Endothelial cell of umbilical vein (primary cell): ENCODE measurements at places on chromosomes 7 and 10.
A peak's percentile ranks its signal among the peaks of the same experiment; 100 is the strongest.

DNA sequence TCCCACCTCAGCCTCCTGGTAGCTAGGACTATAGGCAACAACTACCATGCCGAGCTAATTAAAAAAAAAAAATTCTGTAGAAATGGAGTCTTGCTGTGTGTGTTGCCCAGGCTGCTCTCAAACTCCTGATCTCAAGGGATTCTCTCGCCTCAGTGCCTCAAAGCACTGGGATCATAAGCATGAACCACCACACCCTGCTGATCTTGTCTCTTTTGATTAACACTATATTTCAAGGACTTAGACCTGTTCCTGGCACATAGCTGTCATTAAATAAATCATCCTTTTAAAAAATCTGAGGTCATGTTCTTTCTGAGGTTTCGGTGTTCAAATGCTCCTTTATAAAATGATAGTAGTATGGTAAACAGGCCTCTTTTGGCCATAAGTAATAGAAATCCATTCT is 4.8 kb downstream of the PALS2 start:
- DNase-seq, result no peak
- no peak overlapping the region for H3K4me3 ChIP-seq
- H3K27me3 ChIP-seq, result no peaks in the 10 kb centered on the region
- H3K27ac ChIP-seq, result no peak overlapping the region
- H3K36me3 ChIP-seq, result no peaks in the 10 kb centered on the region
- peaks cover 9% of the 10 kb centered on the region for H3K4me1 ChIP-seq

GRCh38 chr10:123966896-123967231 is 75.3 kb upstream of the CPXM2 start:
- DNase-seq, result no peak
- H3K4me3 ChIP-seq, result no peak overlapping the region
- no peak overlapping the region for H3K27ac ChIP-seq
- no peaks in the 10 kb centered on the region for H3K4me1 ChIP-seq
- H3K36me3 ChIP-seq, result no peaks in the 10 kb centered on the region

GRCh38 chr7:83850125-83850524 is 201.2 kb upstream of the SEMA3E start:
- H3K27ac ChIP-seq, result no peak overlapping the region
- H3K4me1 ChIP-seq, result peaks cover 4% of the 10 kb centered on the region
- no peak overlapping the region for H3K4me3 ChIP-seq
- no peaks in the 10 kb centered on the region for H3K36me3 ChIP-seq
- H3K27me3 ChIP-seq, result no peaks in the 10 kb centered on the region

DNA sequence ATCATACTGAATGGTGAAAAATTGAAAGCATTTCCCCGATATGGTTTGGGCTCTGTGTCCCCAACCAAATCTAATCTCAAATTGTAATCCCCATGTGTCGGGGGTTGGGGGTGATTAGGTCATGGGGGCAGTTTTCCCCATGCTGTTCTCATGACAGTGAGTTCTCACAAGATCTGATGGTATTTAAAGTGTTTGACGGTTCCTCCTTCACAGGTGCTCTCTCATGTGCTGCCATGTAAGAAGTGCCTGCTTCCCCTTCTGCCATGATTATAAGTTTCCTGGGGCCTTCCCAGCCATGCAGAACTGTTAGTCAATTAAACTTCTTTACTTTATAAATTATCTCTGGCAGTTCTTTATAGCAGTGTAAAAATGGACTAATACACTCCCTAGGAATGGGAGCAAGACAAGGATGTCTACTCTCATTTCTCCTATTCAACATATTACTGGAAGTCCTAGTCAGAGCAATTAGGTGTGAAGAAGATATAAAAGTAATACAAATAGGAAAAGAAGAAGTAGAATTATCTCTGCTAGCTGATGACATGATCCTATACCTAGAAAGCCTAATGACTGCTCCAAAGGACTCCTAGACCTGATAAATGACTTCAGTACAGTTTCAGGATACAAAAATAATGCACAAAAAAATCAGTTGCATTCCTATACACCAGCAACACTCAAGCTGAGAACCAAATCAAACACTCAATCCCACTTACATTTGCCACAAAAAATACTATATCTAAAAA is 260.6 kb downstream of the RNLS start:
- H3K4me1 ChIP-seq, result no peaks in the 10 kb centered on the region
- H3K27me3 ChIP-seq, result no peaks in the 10 kb centered on the region
- H3K4me3 ChIP-seq, result no peak overlapping the region
- DNase-seq, result no peak
- H3K27ac ChIP-seq, result no peak overlapping the region

GRCh38 chr10:109824206-109824605 is 99.1 kb downstream of the XPNPEP1 start:
- DNase-seq, result no peak
- no peak overlapping the region for H3K4me3 ChIP-seq
- H3K27ac ChIP-seq, result no peak overlapping the region

DNA sequence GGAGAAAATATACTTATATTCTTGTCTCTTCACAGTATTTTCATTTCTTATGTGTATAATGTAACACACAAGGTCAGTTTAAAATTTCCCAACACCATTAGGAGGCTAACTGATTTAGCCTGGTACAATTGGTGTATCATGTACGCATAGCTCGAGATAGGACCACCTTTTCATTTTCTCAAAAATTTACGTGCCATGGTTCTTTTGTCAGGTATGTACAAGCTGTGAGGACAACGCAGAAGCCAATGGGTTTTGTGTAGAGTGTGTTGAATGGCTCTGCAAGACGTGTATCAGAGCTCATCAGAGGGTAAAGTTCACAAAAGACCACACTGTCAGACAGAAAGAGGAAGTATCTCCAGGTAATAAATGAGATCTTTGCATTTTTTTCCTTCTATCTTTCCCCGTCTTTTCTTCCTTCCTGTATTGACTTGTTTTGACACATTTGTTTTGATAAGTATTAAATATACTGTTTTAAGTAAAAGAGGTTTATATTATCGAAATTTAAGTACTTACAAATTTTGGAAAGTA is 55.0 kb downstream of the TRIM24 start:
- no peak for DNase-seq
- H3K27ac ChIP-seq, result no peak overlapping the region
- H3K4me1 ChIP-seq, result no peaks in the 10 kb centered on the region
- no peak overlapping the region for H3K4me3 ChIP-seq

GRCh38 chr10:3051692-3052091 is 15.7 kb upstream of the PFKP start:
- DNase-seq, result no peak
- H3K27me3 ChIP-seq, result no peaks in the 10 kb centered on the region
- H3K36me3 ChIP-seq, result no peaks in the 10 kb centered on the region
- no peak overlapping the region for H3K27ac ChIP-seq

GRCh38 chr10:45811075-45811474 is 36.2 kb downstream of the AGAP4 start:
- H3K27me3 ChIP-seq, result no peaks in the 10 kb centered on the region
- no peak for DNase-seq
- no peaks in the 10 kb centered on the region for H3K4me1 ChIP-seq
- no peaks in the 10 kb centered on the region for H3K36me3 ChIP-seq
- no peak overlapping the region for H3K27ac ChIP-seq
- no peak overlapping the region for H3K4me3 ChIP-seq

DNA sequence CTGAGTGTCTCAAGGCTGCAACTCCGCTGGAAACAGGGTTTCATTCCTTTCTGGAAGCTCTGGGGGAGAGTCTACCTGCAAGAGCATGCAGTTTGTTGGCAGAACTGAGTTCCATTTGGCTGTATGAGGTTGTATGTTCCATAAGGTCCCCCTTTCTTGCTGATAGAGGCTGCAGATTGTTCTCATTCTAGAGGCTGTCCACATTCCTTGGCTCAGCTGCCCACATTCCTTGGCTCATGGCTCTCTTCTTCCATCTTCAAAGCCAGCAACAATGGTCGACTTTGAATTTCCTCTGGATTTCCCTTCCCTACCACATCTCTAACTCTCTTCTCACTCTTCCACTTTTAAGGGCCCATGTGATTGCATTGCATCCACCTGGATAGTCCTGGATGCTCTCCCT is 147.3 kb upstream of the CDCA7L start:
- H3K27me3 ChIP-seq, result peaks cover 13% of the 10 kb centered on the region
- H3K36me3 ChIP-seq, result no peaks in the 10 kb centered on the region
- no peak overlapping the region for H3K4me3 ChIP-seq
- peak; percentile 20 for DNase-seq
- peaks cover 9% of the 10 kb centered on the region for H3K4me1 ChIP-seq

DNA sequence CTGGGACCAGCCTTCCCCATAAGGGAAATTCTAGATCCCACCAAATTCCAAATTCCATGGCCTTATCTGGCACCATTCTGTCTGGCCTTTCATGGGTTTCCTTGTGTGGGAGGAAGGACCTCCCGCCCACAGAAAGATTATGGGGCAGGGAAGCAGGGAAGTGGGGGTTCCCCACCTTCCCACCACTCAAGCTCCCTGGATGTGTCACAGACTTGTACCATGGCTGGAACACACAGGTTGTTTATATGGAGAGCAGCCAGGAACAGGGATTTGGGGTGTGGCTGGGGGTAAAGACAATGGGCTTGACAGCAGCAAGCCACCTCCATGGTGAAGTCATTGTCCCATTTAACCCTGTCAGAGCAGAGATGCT is 18.3 kb downstream of the UNC5B start:
- DNase-seq, result no peak
- H3K36me3 ChIP-seq, result no peaks in the 10 kb centered on the region
- H3K4me3 ChIP-seq, result no peak overlapping the region
- peaks cover 12% of the 10 kb centered on the region for H3K27me3 ChIP-seq
- H3K4me1 ChIP-seq, result peaks cover 4% of the 10 kb centered on the region

DNA sequence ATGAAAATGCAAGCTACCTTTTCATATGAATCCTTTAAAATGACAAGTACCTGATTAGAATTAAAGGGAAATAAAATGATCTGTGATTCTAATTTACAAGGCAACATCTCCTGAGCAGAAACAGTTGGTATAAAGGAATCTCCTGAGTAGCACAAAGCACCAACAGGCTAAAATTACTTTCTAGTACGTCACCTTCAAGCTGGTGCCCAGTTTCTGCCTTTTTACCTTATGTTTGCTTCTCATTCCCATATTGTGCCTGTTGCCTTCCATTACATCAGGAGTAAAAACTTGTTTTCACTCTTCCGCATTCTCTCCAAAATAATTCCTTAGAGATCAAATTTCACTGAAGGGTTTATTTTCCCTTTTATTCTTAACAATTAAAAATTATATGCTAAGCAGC is 587.1 kb upstream of the KCND2 start:
- no peak overlapping the region for H3K27ac ChIP-seq
- no peak for DNase-seq
- no peak overlapping the region for H3K4me3 ChIP-seq
- H3K36me3 ChIP-seq, result no peaks in the 10 kb centered on the region

GRCh38 chr7:23191022-23191421 is 9.2 kb downstream of the NUP42 start:
- no peaks in the 10 kb centered on the region for H3K27me3 ChIP-seq
- no peak for DNase-seq
- no peak overlapping the region for H3K4me3 ChIP-seq
- H3K4me1 ChIP-seq, result no peaks in the 10 kb centered on the region
- H3K36me3 ChIP-seq, result peaks cover 10% of the 10 kb centered on the region

- no peak for DNase-seq
- no peaks in the 10 kb centered on the region for H3K4me1 ChIP-seq
- no peaks in the 10 kb centered on the region for H3K36me3 ChIP-seq
- H3K27ac ChIP-seq, result no peak overlapping the region
- H3K4me3 ChIP-seq, result no peak overlapping the region
- H3K27me3 ChIP-seq, result no peaks in the 10 kb centered on the region
Measured at GRCh38 chr7:40870108-40870507, 735.3 kb downstream of the SUGCT start.

DNA sequence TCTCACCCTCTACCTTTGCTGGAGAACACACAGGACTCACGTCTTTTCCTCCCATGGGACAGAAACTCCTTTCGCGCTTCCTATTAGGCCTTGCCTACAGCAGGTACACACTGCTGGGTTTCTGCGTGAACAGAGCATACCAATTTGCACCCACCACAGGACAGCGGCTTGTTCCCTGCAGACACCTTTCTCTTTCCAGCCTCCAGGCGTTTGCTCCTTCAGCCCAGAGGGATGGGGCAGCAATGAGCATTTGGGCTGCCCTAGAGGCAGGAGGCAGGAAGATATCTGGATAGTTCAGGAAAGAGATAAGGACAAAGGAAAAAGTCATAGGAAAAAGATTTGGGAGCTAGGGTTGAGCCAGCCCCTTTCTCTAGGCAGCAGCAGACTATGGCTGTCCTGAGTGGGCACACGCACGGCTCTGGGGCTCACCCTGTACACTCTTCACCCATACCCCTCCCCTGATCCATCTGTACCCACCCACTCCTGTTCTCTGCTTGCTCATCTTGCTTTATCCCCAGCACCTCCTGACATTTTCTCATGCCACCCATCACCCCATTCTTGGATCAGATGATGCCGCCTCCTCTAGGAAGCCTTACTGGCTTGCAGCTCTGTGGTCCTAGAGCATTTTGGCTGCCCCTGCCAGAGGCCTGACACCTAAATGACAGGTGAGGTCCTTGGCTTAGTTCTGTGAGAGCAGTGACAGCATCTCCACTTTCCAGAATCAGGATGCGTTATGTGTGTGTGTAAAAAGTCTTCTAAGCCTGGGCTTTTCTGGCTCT is 40.7 kb upstream of the SPDYE3 start:
- H3K27me3 ChIP-seq, result no peaks in the 10 kb centered on the region
- peaks cover 7% of the 10 kb centered on the region for H3K4me1 ChIP-seq
- H3K27ac ChIP-seq, result no peak overlapping the region
- no peak overlapping the region for H3K4me3 ChIP-seq
- no peaks in the 10 kb centered on the region for H3K36me3 ChIP-seq

GRCh38 chr7:77542409-77542808 is 5.3 kb downstream of the PTPN12 start:
- H3K4me1 ChIP-seq, result peaks cover 30% of the 10 kb centered on the region
- H3K27me3 ChIP-seq, result no peaks in the 10 kb centered on the region
- no peaks in the 10 kb centered on the region for H3K36me3 ChIP-seq
- DNase-seq, result no peak

- no peaks in the 10 kb centered on the region for H3K4me1 ChIP-seq
- H3K36me3 ChIP-seq, result no peaks in the 10 kb centered on the region
- no peaks in the 10 kb centered on the region for H3K27me3 ChIP-seq
- H3K27ac ChIP-seq, result no peak overlapping the region
- H3K4me3 ChIP-seq, result no peak overlapping the region
Measured at GRCh38 chr10:23067939-23068775, 27.2 kb upstream of the MSRB2 start.

DNA sequence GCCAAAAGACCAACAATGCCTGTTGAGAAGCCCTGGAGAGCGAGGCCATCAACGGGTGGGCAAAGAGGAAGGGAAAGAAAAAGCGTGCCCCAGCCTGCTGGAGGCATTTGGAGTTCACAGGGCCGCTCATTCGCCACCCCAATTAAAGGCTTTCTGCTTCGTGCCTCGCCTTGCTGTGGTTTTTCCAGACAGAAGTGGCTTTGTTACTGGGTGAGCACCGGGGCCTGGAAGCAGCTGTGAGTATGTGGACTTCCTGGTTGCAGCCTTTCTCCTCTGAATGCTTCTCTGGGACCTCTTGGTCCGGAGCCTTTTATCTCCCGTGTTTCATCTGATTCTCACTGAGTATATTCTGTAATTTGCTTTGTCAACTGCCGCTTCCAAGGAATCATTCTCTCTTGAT is 118.1 kb upstream of the EGR2 start:
- H3K36me3 ChIP-seq, result no peaks in the 10 kb centered on the region
- H3K27me3 ChIP-seq, result no peaks in the 10 kb centered on the region
- H3K4me1 ChIP-seq, result no peaks in the 10 kb centered on the region

- no peaks in the 10 kb centered on the region for H3K36me3 ChIP-seq
- no peak for DNase-seq
- no peak overlapping the region for H3K4me3 ChIP-seq
- no peaks in the 10 kb centered on the region for H3K4me1 ChIP-seq
Measured at GRCh38 chr10:61503051-61503450, 49.9 kb upstream of the TMEM26 start.
